Stimulated activated CD4-positive, alpha-beta T cell treated with anti-CD3 and anti-CD28 coated beads, Interleukin-1b, Interleukin-23, amount 100 ng/mL, for 1 hour (primary cell): ENCODE measurements at places on chromosomes 6 and 20.
A peak's percentile ranks its signal among the peaks of the same experiment; 100 is the strongest.

GRCh38 chr20:47724910-47725247 lies 60.4 kb downstream of the SULF2 start:
- DNase-seq, result no peak

DNA sequence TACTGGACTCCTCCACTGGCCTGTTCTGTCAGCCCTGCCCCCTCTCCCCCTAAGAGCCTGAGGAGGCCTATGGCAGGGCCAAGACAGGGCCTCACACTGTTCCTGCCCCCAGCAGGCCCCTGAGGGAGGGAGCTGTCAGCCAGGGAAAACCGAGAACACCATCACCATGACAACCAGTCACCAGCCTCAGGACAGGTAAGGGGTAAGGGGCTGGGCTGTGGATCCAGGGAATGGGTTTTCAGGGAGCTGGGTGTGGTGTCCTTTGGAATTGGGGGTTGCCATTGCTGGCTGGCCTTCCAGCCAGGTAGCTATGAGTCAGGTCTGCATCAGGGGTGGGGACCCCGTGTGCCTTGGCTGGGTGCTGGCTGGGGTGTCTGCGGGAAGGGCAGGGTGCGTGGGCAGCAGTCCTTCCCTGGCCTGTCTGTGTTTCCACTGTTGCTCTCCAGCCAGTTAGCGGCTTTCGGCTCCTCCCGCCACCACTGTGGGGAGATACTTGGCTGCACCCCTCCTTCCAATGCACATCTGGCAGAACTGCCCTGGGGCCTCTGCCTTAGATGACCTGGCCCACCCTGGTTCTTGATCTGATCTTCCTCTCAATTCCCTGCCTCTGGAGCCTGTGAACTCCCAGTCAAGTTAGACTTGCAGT lies 3.9 kb downstream of the SLC29A1 start:
- DNase-seq, result no peak

- no peak for DNase-seq
Measured at GRCh38 chr20:49993301-49993751, 10.5 kb downstream of the SNAI1 start.

- peak; percentile 33 for DNase-seq
Measured at GRCh38 chr20:44683263-44684046, 31.7 kb upstream of the CCN5 start.

DNA sequence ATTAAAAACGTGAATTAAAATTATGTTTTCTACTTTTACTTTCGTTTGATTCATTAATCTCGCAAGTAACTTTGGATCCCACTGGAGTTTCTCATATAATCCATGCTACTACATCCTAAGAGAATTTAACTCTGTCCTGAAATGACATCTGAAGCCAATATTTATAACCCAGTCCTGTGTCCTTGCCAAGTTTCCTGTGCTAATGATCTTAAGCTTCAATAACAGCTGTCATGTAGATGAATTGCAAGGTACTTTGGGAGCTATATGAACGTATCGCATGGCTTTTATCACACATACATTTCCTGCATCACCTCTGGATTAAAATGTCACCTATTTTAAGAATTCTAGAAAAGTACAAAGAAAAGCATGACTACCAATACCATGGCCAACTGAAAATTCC lies 833.8 kb upstream of the CITED2 start:
- no peak for DNase-seq

GRCh38 chr6:118869894-118870589 lies 23.9 kb upstream of the ASF1A start:
- no peak for DNase-seq

DNA sequence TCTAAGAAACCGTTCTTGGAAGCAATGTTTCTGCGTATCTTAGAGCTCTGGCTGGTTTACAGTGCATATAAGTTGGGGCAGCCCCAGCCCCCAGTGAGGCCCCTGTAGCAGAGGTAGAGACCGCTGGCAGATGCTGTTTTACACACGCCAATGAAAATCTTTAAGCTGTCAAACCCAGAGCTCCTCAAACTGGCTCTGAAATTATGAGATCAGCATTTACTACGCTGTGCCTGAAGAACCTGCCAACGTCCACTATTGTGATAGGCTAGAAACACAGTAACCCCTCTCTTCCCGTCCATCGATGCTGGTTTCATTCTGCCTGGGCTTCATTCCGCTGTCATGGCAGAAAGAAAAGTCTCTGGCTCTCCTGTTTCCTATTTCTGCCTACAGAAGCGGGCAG lies 160.6 kb downstream of the SMOC2 start:
- no peak for DNase-seq

DNA sequence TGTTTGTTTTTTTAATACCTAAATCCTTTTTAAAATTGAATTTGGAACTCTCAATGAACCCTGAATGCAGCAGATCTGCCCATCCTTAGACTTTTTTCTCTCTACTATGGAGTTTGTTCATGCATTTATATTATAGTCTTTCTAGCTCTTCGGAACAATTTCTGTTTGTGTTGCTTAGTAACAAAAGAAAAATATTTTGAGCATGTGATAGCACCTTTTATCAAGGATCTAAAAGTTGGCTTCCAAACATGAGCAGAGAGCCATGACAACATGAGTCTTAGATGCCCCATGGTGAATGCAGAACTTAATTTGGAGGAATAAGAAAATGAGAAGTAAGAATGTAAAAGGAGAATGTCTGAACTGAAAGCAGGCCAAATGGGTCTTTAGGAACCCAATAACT lies 133.7 kb downstream of the EDN1 start:
- no peak for DNase-seq

GRCh38 chr20:25032065-25032477 lies 25.9 kb downstream of the ACSS1 start:
- DNase-seq, result no peak

DNA sequence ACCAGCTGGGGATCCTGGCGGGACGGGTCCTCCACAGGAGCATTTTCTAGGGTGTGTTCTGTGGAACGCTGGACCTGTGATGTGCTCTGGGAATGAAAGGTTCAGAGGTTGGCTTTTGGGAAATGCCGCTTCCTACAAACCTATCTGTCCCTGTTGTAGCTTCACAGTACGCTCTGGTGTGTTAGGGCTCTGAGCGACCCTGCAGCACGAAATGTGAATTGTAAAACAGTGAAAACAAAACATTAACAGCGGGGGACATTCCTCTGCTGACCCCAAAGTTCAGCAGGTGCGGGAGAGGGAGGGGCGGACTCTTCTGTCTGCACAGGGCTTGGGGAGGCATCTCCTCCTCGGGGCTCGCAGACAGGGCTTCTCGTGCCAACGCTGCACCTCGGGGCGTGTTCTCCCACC lies 155.9 kb downstream of the NRN1 start:
- DNase-seq, result no peak

DNA sequence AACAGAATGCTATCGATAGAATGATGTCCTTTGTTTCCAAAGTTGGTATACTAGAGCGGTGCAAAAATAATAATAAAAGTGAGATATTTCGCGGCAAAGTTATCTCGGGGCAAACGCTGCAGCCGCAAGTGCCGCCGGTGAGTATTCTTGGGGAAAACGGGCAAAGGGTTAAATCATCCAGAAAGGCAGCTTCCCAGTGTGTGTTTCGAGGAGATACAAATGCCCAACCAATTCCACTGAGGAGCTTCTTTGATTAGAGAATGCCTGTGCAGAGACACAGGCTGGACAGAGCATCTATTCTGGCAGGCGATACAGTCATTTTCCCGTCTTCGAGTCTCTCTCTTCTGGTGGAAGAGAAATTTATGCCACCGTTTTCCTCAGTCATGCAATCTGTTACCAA lies 58.0 kb upstream of the MPC1 start:
- no peak for DNase-seq

GRCh38 chr6:14533446-14533845 lies 415.9 kb downstream of the CD83 start:
- no peak for DNase-seq

DNA sequence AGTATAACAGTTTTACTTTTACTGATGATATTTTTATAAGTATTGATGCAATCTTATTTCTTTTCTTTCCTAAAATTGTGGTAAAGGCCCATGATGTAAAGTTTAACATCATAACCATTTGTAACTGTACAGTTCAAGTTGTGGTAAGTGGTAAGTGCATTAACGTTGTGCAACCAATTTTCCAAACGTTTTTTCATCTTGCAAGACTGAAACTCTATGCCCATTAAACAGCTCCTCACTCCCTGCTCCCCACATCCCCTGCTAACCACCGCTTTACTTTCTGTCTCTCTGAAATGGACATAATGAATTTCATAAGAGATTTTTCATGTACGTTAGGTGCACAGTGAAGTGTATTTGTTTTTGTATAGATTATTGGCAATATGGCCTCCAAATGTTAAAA lies 106.0 kb downstream of the PACRG start:
- DNase-seq, result no peak

DNA sequence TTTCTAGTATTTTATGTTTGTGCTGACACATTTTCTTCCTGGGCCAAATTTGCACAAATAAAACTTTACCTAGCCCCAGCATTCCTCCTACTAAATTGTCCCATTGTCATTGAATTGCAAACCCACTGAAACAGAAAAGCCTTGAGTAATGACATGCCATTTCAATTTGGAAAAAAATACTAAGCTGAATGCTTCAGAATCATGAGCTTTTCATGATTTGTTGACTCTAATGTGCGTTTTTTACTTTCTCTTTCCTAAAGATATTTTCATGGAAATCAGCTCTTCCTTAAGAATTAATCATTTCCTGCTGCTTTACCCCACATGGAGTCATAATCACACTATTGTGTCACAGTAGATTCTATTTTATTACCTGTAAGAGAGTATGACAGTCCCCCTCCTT lies 47.4 kb downstream of the TRDN start:
- no peak for DNase-seq

DNA sequence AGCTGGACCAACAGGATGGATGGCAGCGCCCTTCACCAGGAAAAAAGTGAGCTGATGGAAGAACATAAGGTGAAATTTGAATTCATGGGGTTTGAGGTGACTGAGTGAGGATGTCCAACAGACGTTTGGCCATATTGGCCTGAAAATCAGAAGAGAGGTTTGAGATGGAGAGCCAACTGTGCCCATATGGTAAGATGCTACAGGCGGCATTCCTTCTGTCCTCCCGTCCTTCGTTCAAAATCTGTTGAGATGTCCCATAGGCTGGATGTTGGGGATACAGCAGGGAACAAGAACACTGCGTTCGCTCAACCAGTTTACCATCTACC lies 468 bp upstream of the CMTR1 start:
- DNase-seq, result no peak

- DNase-seq, result no peak
Measured at GRCh38 chr6:74993136-74993535, 212.7 kb downstream of the COL12A1 start.

DNA sequence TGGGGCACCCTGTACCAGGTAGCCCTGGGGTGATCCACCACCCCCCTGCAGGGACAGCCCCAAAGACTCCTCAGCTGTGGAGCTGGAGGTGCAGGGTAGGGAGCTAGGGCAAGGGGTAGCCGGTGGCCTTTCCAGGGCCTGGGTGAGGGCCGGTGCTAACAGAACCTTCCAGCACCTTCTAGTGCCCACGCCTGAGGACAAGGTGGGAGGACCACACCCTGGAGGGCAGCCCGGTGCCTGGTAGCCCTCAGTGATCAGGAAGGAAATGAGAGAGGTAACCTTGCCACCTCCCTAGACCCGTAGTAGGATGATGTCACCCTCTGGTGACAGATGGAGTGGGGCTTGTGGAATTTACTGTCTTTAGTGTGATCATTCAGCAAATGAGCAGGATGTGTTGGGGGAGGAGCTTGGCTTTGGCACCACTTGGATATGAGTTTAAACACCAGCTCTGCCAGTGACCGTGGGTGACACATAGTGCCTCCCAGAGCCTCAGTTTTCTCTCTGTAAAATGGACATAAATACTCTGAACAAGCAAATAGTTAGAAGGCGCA lies 187.7 kb downstream of the NFATC2 start:
- no peak for DNase-seq

DNA sequence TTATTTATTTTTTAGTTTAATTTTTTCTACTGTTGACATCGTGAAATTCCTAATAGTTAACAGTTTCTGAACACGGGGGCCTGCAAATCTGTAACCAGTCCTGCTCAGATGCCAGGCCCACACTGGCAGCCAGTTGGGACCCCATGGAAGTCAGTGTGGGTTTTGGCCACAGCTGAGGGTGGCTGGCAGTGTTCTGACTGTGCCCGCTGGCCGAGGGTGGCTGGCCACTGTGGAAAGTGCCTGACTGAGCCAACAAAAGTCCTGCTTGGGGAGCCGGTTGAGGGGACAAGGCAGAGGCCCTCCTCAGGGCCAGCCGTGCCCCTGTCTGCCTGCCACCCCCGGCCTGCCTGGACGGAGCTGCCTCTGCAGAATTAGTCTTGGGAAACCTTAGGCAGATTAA lies 4.1 kb upstream of the PMEPA1 start:
- no peak for DNase-seq

GRCh38 chr6:151536188-151536479 lies 42.3 kb downstream of the CCDC170 start:
- no peak for DNase-seq

GRCh38 chr6:148311966-148312669 lies 30.5 kb upstream of the SASH1 start:
- DNase-seq, result no peak

DNA sequence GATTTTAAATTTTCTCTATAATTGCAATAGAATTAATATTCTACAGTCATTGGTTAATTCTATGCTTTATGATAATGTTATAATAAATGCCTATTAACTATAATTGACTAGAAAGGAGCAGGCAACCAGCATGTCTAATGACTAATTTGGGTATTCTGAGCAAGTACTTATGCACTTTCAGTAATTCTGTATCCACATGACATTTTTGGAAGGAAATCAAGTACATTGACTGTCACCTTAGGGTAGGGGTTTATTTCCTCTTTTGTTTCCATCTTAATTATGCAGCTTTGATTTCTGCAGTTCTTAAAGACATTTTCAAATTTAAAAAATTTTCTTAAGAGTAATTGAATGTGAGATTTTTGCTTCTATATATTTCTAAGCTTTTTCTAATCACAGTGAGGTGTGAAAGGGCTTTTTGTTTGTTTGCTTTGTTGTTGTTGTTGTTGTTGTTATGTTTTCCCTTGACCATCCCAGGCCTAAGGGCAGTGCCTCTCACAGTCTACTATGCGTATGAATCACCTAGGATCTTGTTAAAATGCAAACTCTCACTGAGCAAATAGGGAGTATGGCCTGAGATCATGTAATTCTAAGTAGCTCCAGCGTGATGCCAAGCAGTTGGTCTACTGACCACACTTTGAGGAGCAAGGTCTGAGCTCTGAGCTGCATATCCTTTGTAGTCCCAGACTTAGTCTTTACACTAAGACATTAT lies 467.1 kb upstream of the RNF217 start:
- DNase-seq, result no peak

- DNase-seq, result no peak
Measured at GRCh38 chr20:52536841-52537400, 345.3 kb upstream of the ZFP64 start.

- DNase-seq, result no peak
Measured at GRCh38 chr6:109579361-109579760, 96.3 kb upstream of the ZBTB24 start.

DNA sequence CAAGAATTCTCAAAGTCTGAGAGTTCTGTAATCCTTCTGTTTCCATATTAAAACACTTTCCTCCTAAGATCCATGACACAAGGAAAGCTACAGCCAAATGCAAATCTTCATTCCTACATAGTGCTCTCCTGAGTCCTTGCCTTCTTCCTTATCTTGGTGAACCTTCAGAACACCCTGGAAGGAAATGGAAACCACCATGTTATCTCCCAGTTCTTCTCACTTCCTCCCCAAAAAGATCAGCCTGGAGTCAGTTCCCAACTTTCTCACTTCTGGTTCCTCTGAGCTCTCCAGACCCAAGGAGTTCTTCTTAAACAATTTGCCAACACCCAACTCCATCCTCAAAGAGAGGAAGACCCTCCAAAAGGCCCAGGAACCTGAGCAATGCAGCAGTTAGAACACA lies 193.3 kb upstream of the CCN2 start:
- DNase-seq, result no peak

- no peak for DNase-seq
Measured at GRCh38 chr20:55417836-55418235, 587.5 kb downstream of the CBLN4 start.
